ENCODE measurements at places on chromosomes 2 and 18. TPM values are rescaled to one million over a fixed set of nuclear protein-coding genes. Genes with fewer than 3 reads are reported as not detected.
A peak's percentile ranks its signal among the peaks of the same experiment; 100 is the strongest.

DNA sequence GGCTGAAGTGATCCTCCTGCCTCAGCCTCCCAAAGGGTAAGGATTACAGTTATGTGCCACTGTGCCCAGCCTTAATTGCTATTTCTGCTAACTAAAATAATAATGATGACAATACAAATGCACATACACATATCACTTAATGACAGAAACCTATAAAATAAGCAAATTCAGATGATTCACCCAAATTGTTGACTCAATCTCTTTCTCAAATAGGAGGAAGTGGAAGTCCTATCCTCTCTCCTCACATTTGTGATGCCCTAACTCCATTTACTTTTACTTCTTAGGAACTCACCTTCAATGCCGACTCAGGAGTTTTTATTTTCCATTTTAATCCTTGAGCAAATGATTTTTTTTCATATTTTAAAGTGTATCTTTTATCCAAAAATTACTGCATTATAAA lies 24.5 kb upstream of the RAPH1 start:
- no peak for DNase-seq

- no peak for DNase-seq
Measured at GRCh38 chr18:45277908-45278307, 337.4 kb upstream of the SLC14A2 start.

- DNase-seq, result no peak
Measured at GRCh38 chr18:31738460-31739407, 21.9 kb downstream of the SLC25A52 start.

The C2orf80 gene
- total RNA-seq, result not detected

DNA sequence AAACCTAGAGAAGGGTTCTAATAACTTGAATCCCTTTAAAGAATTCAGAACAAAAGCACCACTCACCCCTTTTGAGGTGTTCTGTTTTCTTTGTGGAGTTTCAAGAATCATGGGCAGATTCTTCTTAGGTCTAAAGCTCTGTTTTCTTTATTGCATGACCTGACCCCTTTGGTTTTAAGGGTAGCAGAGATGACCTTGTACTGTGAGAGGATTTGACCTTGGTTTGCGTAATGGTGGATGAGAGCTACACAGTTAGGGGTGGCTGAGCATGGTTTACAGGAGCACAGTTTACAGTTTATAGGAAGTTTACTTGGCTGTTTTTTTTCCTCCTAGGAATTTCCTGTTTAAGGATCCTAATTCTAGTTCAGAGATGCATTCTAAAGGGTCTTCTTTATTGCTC lies 1095.6 kb upstream of the NRXN1 start:
- no peak for DNase-seq

The MYOM1 gene
- 0.90 TPM for total RNA-seq

- DNase-seq, result peak; percentile 97
Measured at GRCh38 chr2:227370791-227371312, 8.3 kb downstream of the TM4SF20 start.

GRCh38 chr2:149597050-149597667 lies 9.6 kb upstream of the MMADHC start:
- DNase-seq, result no peak

DNA sequence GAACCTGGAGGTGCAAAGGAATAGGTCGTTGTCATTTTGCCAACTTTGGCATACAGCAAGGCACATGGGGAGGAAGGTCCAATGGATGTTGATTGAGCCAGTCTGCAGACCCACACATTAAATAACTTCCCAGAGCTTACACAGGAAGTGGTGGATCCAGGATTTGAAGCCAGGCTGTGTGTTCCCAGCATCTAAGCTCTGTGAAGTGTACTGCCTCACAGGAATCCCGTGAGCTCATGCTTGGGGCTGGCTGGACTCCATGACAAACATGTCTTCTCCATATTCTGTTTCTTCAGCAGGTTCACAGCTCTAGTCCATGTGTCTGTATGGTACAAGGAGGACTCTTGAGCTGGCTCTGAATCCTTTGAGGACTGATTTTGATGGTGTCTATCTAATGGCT lies 63.9 kb downstream of the KLHL29 start:
- no peak for DNase-seq

The DAW1 gene
- total RNA-seq, result not detected

The DSG1 gene
- total RNA-seq, result not detected

DNA sequence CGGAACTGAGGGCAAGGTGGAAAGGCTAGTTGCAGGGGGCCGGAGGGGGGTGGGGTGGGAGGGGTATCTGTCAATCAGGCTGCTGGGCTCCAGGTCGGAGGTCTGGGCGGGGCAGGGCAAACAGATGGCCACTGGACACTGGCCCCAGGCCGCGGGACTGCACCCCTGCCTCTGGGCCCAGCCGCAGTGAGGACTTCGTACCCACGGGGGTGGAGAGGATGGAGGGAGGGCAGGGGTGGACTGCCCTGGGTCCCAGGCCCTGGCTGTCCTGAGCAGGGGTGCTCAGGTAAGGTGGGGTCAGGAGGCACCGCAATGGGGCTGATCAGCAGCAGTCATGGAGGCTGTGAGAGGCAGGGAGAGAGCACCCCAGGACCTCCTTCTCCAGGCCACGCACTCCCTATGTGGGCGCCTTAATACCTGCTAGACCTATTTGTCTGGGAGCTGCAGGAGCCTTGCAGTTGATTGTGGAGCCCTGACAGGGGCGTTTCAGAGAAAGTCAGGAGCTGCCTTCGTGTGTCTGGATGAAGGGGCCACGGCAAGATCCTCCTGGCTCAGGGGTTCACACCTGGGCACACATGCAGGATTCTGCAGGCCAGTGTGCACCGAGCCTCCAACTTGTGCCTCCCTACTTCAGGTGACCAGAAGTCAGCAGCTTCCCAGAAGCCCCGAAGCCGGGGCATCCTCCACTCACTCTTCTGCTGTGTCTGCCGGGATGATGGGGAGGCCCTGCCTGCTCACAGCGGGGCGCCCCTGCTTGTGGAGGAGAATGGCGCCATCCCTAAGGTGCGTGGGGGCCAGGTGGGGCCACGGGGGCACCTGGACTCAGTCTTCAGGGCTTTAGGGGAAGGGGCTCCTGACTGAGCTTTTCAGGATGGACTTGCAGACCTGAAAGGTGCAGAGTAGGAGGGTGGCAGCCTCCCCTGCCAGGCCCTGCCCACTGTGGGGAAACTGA lies 1.5 kb downstream of the CTDSP1 start:
- no peak for DNase-seq

GRCh38 chr2:22690096-22690495 lies 694.9 kb upstream of the KLHL29 start:
- DNase-seq, result no peak

The PARD6G gene
- total RNA-seq, result 0.54 TPM

DNA sequence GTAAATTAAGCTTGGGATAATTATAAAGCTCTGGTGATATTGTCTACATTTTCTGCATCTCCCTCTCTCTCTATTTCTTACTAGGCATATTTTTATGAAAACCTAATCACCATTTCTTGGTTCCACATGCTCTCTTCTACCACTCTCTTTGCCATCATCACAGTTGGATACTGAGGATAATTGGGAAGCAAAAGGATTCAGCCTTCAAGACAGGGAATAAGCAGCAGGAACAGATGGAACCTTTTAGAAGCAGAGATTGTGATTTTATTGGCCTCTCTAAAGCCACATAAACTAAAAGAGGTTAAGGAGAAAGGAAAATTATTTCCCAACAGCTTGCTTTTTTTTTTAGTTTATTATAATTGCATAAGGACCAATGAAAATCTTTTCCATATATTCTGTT lies 226.3 kb upstream of the SPHKAP start:
- no peak for DNase-seq

- DNase-seq, result no peak
Measured at GRCh38 chr2:205612636-205613035, 69.7 kb upstream of the NRP2 start.

DNA sequence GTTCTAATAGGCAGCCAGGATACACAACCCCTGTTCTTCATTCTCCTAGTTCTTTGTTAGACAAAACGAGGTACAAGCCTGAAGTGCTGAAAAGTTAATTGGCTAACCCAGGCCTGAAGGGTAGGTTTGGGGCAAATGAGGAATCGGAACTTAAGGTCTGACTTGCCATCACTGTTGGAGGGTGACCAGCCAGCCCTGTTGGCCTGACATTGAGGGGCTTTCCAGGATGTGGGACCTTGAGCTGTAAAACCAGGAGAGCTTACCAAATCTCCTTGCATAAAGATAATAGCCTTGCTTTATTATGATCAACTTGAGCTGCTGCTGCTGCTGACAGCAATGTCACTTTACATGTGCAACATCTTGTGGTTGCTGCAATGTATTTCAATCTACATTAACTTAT lies 256.0 kb downstream of the VAPA start:
- DNase-seq, result no peak

DNA sequence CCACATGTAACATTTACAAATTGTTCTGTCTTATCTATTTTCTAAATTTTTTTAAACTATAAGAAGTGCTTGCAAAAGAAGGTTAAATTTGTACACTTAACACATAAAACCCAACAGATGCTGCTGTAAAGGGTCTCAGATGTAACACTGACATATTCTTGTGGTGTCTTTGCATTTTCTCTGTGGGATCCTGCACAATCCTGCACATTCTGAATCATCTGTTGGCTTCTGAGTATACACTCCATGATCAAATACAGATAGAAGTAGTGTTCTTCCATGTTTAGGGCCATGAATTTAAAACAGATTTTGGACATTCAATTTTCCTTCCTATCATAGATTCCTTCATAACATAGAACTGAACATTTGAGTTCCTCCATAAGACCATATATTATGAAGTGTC lies 89.0 kb downstream of the SPRED2 start:
- no peak for DNase-seq
